ENCODE measurements at places on chromosomes 11 and 22.
A peak's percentile ranks its signal among the peaks of the same experiment; 100 is the strongest.

DNA sequence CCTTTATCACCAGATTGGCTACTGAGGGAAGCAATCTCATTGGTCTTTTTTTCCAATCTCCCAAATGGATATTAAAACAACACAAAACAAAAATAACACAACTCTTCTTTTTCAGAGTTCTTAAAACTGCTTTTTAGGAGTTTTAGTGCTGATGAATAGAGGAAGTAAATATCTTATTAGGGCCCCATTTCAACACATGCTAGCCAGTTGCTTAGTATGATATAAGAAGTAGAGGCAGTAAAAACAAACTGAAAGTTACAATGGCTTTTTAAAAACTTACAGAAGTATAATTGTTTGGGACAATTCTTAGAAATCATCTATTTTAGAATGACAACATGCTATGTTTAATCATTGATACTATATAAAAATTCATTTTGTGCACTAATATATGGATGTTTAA lies 3.4 kb downstream of the C11orf71 start:
- no peak for DNase-seq

DNA sequence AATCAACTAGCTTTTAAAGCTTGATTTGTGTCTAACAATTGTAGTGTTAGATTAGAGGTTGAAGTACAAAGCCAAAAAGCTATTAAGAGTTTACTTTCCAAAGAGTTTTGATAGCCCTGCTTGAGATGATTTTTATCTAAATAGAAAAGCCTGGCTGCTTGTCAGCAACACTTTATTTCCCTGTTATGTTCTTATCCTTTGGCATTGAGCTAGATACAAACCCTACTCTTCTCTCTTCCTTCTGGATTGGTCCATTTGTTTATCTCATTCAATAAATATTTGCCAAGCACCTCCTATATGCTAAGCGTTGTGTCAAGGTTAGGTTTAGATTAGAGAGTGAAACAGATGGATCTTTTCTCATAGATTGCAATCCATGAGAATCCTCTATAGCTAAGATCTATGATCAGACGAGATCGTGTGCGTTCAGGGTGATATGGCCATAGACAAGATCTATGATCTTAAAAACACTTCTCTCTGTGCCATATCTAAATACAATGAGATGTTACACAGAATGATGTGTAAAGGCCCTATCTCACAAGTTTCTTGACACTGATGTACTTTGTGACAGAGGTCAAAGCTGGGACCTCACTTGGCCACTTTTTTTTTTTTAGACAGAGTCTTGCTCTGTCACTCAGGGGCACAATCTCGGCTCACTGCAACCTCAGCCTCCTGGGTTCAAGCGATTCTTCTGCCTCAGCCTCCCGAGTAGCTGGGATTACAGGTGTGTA lies 57.8 kb downstream of the CTNND1 start:
- DNase-seq, result no peak

DNA sequence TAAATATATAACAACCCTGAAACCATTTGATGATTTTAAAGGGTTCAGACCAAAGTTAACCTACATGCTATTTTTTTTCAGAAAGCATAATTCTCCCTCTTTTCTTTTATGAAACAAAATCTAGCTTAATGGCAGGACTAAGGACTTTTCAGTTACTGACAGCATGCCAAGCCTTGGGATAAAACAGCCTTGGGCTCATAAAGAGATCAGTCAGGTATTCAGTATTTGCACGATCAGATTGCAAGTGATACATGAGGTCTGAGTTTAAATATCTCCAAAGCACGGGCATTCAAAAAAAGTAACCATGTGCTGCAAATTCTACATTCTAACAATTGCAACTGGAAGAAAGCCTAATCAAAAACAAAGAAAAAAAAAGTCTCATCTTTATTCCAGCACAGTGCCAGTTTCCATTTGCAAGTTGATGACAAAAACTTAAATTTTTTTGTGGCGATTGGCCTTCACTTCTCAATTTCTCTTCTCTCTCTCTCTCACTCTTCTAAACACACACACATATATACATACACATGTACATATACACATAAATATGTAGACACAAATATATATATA lies 60.1 kb downstream of the CTSC start:
- DNase-seq, result no peak

DNA sequence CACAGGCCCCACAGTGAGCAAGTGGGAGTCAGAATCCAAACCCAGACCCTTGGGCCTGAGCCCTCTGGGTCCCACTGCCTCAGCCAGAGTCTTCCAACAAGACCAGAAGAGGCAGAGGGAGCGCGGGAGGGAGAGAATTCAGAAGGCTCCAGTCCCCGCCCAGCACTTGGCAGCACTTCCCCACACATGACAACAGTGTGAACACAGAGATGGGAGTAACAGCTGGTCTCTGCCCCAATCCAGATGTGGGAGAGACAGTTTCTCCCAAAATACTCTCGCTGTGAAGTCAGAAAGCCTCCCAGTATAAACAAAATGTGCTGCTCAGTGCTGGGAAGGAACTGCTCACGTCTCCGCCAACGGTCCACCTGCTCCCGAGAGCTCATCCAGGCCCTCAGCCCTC lies 219.9 kb downstream of the MN1 start:
- no peak for DNase-seq

GRCh38 chr11:120052196-120052775 lies 85.6 kb downstream of the TRIM29 start:
- no peak for DNase-seq

GRCh38 chr11:16001899-16002426 lies 354.4 kb downstream of the SOX6 start:
- DNase-seq, result no peak

DNA sequence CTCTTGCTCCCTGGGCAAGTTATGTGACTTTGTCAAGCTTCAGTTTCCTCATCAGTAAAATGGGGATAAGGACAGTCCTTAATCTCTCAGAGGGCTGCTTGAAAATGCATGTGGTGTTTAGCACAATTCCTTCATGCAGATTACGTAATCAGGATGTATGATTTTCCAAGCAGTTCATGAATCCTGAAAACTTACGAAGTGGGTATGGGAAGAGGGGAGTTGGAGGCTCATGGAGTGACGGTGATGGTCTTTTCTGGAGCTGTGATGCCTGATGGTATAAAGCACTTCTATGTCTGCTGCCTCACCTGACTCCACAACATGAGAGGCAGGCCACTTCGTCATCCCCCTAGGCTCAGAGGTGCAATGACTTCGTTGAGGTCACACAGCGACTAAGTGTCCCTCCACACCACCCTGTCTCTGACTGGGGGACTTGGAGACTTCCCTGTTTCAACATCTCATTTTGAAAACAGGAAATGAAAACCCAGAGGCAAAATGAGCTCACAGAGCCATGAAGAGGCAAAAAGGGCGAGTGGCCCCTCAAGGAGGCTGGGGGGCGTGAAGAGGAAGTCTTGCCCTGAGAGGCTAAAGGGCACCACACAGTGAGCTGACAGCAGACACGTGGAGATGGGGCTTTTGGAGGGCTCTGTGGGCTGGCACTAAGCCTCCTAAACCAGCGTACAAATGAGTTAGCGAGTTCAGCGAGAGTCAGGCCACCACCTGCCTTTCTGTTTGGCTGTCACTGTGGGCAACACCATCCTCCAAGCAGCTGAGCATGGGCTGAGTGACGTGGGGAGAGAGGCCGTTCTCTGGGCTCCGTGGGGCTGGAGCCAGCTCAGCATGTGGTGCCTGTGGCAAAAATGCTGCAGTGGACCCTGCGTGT lies 10.1 kb downstream of the MCM5 start:
- DNase-seq, result no peak

GRCh38 chr11:108565653-108566052 lies 27.9 kb downstream of the EXPH5 start:
- DNase-seq, result no peak

DNA sequence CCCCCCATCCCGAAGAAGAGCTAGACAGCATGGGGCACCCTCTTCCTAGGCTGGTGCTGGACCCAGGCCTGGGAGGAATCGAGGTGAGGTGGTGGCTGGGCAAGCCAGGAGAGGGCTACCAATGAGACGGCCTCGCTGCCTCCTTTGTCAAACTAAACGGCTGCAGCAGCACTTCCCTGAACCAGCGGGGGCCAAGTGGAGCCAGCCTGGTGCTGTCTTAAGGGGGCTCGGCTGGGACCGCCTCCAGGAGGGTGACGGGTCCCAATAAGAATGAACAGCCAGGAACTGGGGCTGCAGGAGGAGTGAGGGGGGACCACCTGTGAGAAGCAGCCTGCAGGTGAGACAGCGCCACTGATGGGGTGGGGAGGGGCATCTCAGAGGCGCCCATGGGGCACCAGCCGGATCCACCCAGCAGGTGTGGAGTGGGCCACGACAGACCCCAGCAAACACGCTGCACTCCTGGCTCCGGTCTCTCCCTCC lies 17.1 kb downstream of the IFT27 start:
- no peak for DNase-seq

DNA sequence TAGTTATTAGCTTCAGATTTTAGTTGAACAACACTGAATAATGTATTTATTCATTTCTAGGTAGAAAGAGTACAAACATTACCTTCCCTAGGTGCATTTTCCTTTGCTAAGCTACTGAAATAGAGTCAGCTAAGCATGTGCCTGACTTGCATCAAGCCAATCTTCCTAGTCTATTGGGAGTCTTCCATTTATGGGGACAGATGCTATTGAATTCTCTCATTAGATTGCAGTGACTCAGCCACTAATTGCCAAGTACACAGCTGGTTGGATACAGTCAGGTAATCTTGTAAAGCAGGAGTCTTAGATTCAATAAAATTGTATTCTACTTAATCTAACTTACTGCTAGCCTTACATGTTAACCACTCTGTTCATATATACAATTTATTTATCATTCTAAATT lies 55.2 kb upstream of the RPS13 start:
- no peak for DNase-seq

- DNase-seq, result no peak
These were observed 15.3 kb upstream of the MUC5B start for GRCh38 chr11:1207401-1208143.

DNA sequence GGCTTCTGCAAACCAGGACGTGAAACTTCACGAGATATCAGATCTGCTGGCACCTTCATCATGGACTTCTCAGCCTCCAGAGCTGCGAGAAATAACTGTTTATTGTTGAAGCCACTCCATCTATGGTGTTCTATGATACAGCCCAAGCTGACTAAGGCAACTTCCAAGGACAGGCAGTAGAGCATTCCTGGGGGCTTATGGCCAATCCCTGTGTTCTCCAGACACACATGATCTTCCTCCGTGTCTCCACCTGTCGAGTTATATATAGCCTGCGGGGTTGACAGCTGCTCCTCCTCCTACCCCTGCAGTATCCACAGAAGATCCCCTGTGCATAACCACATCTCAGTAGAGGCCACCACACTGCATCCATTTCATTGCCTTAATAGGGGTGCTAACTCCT lies 11.0 kb downstream of the TP53AIP1 start:
- DNase-seq, result no peak

GRCh38 chr11:88266919-88267318 lies 70.6 kb downstream of the CTSC start:
- no peak for DNase-seq

DNA sequence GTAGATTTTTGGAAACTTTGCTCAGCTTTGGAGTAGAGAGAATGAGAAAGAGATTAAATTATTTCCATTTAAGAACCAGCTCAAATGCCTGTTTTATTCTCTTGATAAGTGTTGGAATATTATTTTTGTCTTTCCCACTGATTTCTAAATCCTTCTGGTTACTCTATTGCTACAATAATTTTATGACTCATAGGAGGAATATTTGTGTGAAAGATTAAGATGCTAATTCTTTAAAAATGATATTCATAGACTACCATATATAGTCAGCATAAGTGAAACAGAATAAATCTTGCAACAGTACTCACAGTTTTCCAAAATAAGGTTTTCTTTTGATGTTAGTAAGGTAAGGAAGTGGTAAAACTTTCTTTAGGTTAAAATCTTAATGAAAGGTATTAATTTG lies 60.9 kb downstream of the YAP1 start:
- no peak for DNase-seq

- DNase-seq, result no peak
These were observed 29.0 kb upstream of the API5 start for GRCh38 chr11:43282607-43283440.

DNA sequence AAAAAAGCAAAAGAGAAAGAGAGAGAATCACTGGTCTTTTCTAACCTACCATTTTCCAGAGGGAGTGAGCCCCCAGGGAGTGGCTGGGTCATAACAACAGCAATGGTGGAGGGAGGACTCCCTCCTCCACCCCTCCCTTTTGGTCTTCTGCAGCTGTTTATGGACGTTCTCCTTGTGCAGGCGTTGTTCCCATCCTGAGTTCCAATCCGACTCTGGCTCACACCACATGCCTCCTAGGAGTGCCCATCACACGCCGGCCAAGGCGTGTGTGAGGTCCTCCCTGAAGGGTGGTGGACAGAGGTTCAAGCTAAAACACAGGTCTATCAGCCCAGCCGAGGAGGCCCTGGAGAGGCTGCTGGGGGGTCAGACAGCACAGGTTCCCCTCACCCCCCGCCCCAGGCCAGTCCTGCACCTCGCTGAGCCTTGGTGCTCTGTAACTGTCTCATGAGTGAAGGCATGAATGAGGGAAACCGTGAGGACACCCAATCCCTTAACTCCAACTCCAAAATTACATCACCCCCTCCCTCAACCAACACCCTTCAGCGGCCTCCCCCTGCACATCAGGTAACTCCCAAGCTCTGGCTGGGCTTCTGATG lies 29.4 kb downstream of the IFT27 start:
- DNase-seq, result no peak

- no peak for DNase-seq
These were observed 15.1 kb upstream of the GLYATL1 start for GRCh38 chr11:58924230-58924629.

DNA sequence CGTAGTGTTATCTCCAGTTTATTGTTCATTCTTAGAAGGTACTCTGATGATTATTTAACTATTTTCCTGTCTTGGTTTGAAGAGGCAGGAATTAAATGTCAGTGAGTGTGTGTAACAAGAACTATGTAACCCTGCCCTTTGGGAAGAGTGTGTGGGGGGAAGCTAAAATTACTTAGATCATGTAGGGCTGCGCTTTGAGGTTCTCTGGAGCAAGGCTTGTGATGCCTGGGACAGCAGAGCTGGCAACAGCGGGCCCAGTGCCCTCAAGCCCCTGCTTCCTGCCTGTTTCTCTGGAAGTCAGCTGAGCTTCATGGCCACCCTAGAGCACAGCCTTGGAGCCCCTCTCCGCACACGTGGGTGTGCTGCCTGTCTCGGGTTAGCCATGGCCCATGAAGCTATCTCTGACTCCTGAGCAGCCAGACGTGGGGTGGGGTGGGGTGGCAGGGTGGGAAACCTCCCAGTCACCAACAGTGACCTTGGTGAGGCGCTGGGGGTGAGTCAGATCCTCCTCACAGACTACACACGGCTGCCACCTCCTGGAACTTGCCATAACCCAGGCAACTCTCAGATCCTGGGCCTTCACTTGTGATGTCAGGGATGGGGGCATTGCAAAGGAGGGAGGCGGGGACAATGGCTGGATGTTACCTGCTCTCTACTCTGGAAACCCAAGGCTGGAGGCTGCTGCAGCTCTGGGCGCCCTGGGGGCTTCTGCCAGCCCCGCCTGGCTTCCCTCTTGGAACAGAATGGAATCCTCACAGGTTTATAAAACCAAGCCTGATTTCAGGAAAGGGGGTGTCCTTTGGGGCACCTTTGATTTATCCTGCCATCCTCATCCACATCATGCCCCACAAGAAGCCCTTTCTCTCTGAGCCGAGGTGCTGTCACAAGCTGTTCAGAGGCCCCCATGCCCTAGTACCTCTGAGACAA lies 88.6 kb downstream of the SNX19 start:
- peak; percentile 66 for DNase-seq

- no peak for DNase-seq
These were observed 59.6 kb downstream of the ATXN10 start for GRCh38 chr22:45731041-45731797.
